ENCODE measurements at places on chromosomes 7 and 10. TPM values are rescaled to one million over a fixed set of nuclear protein-coding genes. Genes with fewer than 3 reads are reported as not detected.

Gene DNAJC12
- 2.1 TPM for total RNA-seq

Gene NPC1L1
- 0.07 TPM for total RNA-seq

Gene PALD1
- 2.0 TPM for total RNA-seq

Gene OPN1SW
- total RNA-seq = not detected

Gene IQUB
- 0.59 TPM for total RNA-seq
